Testis (tissue), 5 donors: ENCODE measurements at places on chromosomes 4 and X.

GRCh38 chr4:738781-739280 lies 33.2 kb downstream of the PCGF3 start:
- no peak for DNase-seq

DNA sequence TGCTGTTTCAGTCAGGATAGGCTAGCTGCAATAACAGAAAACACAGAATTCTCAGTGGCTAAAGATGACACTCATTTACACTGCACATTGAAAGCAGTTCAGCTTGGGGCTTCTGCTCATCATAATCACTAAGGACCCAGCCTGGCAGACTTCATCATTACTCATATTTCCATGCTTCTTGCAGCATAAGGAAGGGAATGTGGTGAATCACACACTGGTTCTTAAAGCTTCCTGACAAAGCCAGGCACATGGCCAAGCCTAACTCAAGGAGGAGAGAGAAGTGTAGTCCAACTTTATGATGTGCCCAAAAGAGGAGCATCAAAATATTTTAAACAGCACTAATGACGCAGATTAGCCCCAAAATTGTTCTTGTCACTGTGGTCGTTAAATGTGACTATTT lies 186.5 kb downstream of the BANK1 start:
- DNase-seq, result no peak

GRCh38 chr4:82230306-82230705 lies 143.5 kb downstream of the HNRNPD start:
- DNase-seq, result no peak

GRCh38 chr4:184911310-184911709 lies 85.5 kb upstream of the ACSL1 start:
- no peak for DNase-seq

DNA sequence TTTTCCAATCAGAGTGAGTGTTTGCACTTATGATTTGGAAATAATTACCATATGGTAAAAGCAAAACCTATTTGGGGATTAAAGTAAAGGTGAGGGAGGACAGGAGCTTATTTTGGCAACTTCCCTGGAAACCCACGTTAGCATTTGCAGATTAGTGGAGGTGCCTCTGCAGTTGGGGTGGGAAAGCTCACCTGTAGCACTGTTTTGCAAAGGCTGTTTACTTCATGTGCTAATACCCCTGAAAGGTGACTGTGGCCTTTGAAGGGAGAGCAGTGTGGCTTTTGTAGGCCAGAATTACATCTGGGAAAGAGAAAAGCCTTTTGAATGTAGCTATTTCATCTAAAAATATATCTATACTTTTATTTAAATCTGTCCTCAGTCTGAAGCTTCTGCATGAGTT lies 9.4 kb downstream of the SUPT20HL1 start:
- DNase-seq, result no peak

DNA sequence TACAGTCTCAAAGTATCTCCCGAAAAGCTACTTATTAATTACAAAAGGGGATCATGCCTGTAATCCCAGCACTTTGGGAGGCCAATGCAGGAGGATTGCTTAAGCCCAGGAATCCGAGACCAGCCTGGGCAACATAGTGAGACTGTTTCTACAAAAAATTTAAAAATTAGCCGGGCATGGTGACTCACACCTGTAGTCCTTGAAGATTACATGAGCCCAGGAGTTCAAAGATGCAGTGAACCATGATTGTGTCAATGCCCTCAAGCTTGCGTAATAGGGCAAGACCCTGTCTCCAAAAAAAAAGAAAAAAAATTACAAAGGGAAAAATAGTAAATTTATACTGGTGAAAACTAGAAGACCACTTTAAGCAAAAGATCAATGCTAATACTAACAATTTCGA lies 3.3 kb upstream of the PORCN start:
- DNase-seq, result no peak

DNA sequence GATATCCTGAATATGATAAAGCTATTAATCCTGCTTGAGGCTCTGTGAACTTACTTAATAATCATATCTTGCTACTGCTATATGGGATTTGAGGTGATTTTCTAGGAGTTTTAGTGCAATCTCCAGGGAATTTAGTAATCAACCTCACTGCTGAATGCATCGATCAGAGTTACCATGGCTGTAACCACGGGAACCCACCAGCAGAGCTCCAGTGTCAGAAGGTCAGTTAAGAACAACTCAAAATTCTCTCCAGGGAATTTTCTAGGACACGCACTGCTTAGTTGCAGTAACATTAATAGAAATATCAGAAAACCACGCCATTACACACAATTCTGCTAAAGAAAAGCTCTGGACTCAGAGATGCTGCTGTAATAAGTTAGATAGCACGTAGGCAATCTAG lies 1477.2 kb upstream of the TENM3 start:
- no peak for DNase-seq

GRCh38 chrX:153921511-153922446 lies 4.3 kb downstream of the ARHGAP4 start:
- DNase-seq, result no peak

DNA sequence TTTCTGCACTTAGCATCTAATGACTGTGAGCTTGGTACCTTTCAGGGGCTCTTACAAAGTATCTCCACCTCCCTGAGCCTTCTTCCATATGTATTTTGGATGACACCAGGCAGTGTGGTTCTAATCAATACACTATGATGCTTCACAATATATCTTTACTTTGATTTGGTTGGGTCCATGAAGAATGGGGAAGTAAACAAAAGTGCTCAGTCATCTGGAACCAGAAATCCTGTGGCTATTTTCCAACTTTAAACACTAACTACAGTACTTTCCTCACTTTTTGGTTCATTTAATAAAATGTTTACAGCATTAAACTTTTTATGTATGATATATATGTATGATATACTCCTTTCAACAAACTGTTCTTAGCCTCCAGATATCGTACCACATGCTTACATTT lies 216.4 kb upstream of the AFF2 start:
- no peak for DNase-seq

- DNase-seq, result peak; percentile 22
These were observed 47.1 kb upstream of the NPY2R start for GRCh38 chr4:155161357-155161756.

- DNase-seq, result peak; percentile 14
These were observed 201.4 kb downstream of the CCNG2 start for GRCh38 chr4:77358315-77358928.

DNA sequence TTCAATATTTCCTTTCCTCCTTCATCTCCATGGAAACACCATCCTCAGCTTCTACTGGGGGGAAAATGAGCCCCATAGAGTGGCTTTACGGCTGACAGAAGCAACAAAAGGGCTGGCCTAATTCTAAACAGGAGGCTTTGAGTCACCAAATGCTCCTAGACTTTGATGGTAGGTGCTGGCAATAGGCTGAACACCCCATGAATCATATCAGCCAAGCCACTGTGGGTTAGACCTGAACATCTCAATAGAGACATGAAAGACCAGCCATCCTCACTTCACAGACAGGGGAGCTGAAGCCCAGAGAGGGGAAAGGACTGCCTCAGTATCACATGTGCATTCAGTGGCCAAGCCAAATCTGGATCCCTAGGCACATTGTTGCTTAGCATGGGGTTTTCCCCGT lies 107.6 kb downstream of the AMER1 start:
- no peak for DNase-seq

DNA sequence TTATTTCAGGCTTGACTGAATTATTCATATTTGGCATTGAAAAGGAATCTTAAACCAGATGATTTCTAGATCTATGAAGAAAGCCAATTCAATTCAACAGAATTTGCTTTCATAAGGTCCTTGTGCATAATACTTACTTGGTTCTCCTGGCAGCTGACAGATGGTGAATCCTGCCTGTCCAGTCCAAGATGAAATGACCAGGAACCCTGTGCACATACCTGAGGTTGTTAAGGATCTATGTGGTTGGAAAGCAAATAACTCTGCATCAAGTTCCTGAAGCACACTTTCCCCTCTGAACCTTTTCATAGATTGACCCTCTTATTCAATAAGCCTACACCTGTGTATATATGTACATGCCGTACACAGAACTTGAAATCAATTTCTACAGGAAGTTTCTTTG lies 562.7 kb downstream of the PPARGC1A start:
- no peak for DNase-seq

- no peak for DNase-seq
These were observed 57.4 kb upstream of the MSN start for GRCh38 chrX:65610040-65610439.
